Omental fat pad (tissue), 4 donors: ENCODE measurements at places on chromosomes 11 and 22.

- DNase-seq, result no peak
Measured at GRCh38 chr11:9750551-9750950, 86.7 kb downstream of the SWAP70 start.

DNA sequence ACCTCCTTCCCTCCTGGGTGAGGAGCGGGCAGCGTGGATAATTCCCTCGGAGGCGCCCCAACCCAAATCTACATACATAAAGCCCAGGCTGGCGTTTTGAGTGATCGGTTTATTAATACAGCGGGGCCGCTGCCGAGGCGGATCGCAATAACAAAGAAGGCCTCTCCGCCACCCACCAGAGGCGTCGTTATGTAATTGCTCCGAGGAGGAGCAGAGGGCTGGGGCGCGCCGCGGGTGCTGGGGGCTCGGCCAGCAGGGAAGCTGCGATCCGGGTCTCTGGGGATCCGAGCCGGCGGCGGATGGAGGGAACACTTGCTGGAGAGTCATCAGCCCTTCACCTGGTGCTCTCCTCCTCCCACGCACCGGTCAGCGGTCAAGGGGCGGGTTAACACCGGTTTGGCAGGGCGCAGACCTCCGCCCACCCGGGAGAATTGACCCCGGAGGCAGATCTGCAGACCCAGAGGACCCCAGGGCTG lies 6.4 kb upstream of the TP53I11 start:
- DNase-seq, result no peak

DNA sequence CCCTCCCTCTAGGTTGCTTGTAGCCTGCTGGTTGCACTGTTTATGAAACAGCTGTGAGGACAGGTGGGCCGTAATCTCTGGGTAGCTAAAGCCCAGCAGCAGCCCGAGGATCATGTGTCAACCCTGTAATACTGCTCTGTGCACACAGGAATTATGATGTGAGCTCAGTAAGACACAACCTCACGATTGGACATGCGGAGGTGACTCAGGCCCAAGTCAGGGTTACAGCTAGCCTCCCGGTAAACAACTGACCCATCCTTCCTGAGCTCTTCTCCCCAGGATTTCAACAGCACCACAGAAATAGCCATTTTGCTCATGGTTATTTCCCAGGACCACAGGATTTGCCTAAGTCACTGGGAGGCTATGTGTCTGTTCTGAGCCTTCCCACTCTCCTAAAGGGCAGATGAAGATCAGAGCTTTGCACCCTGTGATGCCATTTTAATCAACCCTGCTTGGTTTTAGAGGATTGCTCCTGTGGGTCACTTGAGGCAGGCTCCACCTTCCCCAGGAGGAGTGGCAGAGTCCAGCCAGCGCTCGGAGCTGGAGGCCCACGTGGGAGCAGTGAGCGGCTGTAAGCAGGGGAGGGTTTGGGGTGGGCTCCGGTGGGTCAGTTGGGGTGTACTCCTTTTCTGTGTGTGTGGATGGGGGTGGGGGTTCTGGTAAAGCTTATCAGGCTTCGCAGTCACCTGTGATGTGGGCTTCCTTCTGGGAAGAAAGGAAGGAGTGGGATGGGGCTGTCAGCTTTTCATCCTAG lies at the start of gene AMPD3:
TSS of gene AMPD3 (plus strand) at position 387 of the 754 bp plus-strand sequence. CDS start 6,256 bp downstream, outside the sequence.
- no peak for DNase-seq

DNA sequence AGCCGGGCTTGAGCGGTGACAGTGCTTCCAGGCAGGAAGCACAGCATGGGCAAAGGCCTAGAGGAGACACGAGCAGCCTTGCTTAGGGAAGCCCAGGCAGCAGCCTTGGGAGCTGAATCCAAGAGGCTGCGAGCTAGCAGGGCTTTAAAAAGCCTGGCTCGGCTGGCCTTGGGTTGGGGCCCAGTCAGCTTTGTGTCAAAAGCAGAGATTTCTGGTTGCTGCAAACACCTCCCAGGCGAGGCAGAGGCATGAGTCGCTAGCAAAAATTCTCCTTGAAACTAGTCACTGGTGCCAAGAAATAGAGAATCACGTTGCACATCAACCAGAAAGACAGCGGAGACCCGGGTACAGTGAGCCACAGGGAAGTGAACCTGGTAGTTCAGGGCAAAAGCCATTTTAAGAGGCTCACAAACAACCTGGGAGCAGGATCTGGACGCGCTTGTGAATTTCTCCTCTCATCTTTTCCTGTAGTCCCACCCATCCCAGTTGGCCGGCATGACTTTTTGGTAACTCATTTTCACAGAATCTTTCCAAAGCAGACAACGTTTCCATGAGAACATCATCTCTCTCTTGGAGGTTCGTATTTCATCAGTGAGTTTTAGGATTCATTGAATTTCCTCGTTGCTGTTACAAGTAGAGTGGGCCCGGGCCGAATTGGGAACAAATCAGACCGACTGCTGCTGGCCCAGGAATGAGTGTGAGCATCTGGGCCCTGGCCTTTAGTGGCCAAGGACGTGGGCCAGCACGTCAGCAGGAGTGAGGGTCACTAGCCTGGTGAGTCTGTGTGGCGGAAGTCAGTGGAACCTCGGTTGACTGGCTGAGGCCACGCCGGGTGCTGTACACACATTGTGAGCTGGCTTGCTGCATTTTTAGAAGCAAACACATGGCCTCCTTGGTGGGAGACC lies 16.4 kb upstream of the FGF4 start:
- no peak for DNase-seq

DNA sequence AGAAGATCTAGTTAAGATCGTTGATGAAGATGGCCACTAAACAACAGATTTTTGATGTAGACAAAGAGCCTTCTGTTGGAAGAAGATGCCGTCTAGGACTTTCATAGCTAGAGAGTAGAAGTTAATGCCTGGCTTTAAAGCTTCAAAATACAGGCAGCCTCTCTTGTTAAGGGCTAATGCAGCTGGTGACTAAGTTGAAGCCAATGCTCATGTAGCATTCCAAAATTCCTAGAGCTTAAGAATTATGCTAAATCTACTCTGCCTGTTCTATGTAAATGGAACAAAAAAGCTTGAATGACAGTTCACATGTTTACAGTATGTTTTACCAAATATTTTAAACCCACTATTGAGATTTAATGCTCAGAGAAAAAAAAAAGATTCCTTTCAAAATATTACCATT lies 492.6 kb downstream of the CNTN5 start:
- DNase-seq, result no peak

DNA sequence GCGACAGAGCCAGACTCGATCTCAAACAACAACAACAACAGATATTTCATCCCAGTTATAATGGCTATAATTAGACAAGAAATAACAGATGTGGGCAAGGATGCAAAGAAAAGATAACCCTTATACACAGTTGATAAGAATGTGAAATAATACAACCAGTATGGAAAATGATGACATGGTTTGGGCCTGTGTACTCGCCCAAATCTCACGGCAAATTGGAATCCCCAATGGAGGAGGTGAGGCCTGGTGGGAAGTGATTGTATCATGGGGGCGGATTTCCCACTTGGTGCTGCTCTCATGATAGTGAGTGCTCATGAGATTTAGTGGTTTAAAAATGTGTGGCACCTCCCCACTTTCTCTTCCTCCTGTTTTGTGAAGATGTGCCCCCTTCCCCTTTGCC lies 104.1 kb downstream of the C11orf87 start:
- DNase-seq, result no peak
